ENCODE measurements at places on chromosomes 13 and 19.

- no peak for DNase-seq
Measured at GRCh38 chr19:50777830-50778303, 7.6 kb downstream of the GPR32 start.

- no peak for DNase-seq
Measured at GRCh38 chr19:40642757-40643305, 41.7 kb downstream of the LTBP4 start.

GRCh38 chr13:33678906-33679657 is 138.9 kb upstream of the RFC3 start:
- DNase-seq = peak; percentile 15

GRCh38 chr13:40812102-40812501 is 22.7 kb downstream of the SLC25A15 start:
- no peak for DNase-seq

DNA sequence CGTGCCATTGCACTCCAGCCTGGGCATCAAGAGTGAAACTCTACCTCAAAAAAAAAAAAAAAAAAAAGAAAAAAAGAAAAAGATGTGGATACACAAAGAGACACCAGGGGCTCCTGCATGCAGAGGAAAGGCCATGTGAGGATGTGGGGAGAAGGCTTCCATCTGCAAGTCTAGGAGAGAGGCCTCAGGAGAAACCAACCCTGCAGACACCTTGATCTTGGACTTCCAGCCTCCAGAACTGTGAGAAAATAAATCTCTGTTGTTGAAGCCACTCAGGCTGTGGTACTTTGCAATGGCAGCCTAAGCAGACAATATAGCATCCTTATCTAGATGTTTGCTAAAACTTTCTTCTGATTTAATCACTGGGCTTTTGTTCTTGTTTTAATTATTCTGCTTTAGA is 50.3 kb downstream of the POLR1D start:
- no peak for DNase-seq

DNA sequence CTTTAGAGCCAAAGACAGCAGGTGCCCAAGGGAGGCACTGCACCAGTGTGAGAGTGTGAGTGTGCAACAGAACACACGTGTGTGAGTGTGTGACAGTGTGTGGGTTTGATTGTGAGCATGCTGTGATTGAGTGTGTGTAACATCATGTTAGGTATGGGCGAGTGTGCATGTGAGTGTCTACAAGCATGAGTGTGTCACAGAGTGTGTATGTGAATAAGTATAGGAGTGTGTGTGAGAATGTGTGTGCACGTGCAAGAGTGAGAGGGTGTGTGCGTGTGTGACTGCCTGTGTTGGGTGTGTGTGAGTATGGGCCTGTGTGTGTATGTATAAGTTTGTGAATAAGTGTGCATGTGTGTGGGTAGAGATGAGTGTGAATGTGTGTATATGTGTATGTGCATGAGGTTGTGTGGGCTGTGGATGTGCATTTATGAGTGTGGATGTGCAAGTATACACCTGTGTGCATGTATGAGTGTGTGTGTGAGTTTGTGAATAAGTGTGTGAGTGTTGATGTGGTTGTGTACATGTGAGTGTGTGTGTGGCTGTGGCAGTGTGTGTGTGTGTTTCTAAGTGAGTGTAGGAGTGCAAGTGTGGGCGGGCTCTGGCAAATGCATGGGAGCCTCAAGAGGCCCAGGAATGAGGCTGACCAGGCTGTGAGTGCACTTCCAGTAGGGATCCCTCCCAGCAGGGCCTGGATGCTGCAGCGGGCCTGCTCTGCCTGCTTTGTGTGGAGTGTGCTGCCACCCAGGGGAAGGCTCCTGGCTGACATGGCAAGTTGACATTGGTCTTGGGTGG is 198.4 kb downstream of the COL4A1 start:
- peak; percentile 23 for DNase-seq

GRCh38 chr13:85373322-85373721 is 425.9 kb downstream of the SLITRK6 start:
- no peak for DNase-seq

DNA sequence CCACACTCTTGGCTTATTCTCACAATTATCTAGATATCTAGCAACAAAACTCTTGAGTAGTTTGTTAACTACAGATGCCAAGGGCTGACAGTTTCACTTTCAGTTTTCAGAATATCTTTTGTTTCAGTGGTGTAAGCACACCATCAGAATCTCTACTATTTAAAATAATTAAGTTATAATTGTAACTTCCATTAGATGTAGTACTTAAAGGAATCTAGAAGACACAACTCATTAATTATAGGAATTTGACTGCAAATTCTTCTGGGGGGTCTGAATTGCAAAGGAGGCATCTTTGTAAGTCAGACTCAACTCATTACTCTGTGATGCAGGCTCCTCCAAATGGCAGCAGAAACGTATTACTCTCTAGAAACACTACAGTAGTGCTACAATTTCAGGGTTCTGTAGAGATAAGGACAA is 44.9 kb upstream of the USPL1 start:
- no peak for DNase-seq

- peak; percentile 11 for DNase-seq
Measured at GRCh38 chr13:97502181-97502580, 68.2 kb downstream of the RAP2A start.

- DNase-seq = no peak
Measured at GRCh38 chr19:21564406-21564805, 59.0 kb downstream of the ZNF429 start.

- DNase-seq = no peak
Measured at GRCh38 chr13:43978688-43979087, 99.0 kb downstream of the LACC1 start.

DNA sequence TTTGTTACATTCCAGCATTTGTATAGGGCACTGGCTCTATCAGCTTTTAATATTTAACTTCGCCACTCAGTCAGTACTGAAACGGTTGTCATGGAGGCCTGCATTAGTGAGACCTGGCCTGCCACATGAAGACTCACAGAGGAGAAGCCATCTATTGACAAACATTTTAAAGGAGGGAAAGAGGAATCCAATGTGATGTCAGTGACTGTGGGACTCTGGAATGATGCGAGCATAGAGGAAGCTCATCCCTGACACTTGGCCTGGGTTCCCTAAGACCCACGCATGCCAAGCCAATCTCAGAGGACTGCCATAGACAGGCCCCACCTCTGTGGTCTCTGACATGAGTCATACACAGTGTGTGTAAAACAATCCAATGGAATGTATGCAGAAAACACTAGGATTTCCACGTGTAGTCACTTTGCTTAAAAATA is 7.9 kb upstream of the DPY19L3 start:
- no peak for DNase-seq

DNA sequence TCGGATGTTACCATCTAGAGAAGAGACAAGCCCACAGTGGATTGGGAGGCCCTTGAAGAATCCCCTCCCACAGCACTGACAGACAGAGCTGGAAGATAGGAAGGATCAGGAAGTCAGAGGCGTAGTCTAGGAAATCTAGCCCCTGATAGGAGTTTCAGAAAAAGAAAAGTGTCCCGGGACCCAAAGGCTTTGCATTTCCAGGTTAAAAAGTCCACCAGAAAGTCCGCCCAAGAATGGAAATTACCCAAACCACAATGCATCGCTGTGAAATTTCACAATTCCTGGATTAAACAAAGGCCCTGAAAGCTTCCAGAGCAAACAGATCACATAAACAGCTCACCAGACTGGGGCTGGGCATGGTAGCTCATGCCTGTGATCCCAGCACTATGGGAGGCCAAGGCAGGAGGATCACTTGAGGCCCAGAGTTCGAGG is 146.9 kb downstream of the KDM4B start:
- no peak for DNase-seq

DNA sequence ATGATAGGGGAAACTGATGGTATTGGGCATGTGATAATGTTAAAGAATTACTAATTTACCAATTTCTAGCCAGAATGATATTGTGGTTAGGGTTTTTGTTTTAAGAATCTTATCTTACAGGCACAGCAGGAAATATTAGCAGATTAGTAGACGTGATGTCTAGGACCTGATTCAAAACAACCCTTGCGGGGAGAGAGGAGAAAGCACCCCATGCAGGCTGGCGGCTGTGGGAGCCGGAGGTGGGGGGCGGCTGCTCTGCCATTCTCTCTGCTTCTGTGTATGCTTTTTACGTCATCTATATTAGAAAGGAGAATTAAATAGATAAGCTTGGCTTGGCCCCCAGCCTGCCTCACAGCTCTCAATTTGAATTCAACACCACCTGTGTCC is 41.5 kb downstream of the MLLT1 start:
- no peak for DNase-seq

DNA sequence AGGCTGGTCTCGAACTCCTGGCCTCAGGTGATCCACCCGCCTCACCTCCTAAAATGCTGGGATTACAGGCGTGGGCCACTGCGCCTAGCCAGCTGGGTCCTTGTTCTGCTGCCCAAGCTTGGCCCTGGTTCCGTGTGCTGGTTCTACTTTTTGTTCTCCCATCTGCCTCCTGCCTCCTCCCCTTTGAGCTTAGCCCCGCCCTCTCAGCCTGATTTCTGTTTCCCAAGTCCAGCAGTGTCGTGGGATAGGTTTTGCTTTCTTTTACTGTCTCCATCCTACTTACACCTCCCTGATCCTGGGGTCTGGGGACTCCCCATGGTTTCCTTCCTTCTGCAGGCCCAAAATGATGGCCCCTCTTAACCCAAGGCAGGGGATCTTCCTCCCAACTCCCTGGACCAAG is 2.4 kb downstream of the BLOC1S3 start:
- no peak for DNase-seq

DNA sequence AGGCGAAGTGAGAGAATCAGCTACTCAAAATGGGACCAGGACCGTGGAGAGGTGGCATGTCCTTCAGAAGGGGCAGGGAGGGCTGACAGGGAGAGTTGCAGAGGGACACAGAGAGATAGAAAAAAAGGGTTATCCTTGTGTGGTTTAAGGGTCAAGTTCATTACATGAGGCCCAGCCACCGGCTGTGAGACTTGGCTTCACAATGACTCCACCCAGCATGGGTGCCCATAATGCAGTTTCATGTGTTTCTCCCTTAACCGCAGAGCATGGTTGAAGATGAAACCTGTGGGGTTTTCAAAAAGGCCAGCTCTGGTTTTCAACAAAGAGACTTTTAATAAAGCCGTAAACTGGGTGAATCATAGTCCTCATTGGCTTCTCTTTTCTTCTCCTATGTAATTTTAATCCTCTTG is 164.6 kb downstream of the KLF5 start:
- DNase-seq = no peak

GRCh38 chr19:15154002-15154612 is 46.7 kb downstream of the NOTCH3 start:
- no peak for DNase-seq

DNA sequence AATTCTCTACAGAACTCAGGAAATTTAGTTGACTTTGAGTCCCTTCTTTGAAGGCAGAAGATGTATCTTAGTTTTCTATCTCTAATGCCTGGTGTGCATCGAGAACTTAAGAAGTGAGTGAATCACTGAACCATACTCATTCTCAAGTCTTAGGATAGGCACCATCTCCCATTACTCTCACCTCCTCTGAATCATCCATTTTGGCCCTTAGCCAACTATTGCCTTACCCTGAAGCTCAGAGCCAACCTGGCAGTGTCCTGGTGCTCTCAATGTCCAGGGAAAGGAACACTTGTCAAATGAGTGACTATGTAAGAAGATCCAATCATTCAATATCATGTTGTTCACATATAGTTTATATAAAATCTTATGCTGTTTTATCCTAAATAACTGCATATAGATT is 146.6 kb downstream of the RGCC start:
- no peak for DNase-seq

DNA sequence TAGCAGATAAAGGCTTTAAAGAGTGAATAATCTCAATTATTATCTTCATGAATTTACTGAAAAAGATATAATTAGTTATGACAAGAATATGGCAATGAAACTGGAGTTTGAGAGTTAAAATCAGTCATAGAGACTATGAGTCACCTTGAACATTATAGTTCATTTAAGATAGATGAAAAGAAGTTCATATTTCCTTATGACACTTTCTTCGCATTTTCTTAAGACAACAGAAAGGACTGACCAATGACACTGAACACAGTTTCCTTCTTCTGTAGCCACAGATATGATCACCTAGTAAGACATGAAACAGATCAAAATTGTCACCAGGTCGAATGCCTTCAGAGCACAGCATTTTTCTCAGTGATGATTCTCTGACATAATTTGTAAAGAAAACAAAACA is 202.1 kb downstream of the KLF12 start:
- no peak for DNase-seq

GRCh38 chr19:19531951-19532805 is 3.5 kb downstream of the YJEFN3 start:
- DNase-seq = peak; percentile 59

DNA sequence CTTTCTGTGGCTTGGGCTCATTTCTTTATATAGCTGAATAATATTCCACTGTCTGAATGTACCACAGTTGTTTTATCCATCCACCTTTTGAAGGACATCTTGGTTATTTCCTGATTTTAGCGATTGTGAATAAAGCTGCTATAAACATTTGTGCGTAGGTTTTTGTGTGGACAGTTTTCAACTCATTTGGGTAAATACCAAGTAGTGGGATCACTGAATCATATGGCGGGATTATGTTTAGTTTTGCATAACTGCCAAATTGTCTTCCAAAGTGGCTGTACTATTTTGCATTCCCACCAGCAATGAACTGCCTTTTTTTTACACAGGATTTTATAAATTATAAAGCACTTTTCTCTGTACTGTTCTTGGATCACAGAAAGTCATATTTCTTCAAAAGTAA is 13.7 kb upstream of the LRCH1 start:
- DNase-seq = no peak

- DNase-seq = no peak
Measured at GRCh38 chr19:13098277-13099072, 4.2 kb downstream of the LYL1 start.

DNA sequence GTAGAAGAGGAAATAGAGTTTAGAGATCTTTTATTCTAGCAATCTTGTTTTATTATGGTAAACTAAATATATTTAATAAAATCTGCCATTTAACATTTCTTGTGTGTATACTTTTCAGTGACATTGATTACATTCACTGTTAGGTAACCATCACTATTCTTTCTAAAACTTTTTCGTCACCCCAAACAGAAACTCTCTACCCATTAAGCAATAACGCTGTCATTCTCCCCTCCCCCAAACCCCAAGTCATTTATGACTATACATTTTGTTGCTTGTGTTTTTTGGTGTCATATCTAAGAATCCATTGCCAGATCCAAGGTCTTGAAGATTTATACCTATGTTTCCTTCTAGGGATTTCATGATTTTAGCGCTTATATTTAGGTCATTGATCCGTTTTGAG is 10.6 kb downstream of the URI1 start:
- DNase-seq = no peak

- no peak for DNase-seq
Measured at GRCh38 chr19:50313812-50314536, 15.2 kb downstream of the KCNC3 start.

GRCh38 chr13:24854311-24854710 is 90.3 kb downstream of the RNF17 start:
- no peak for DNase-seq
